Astrocyte (in vitro differentiated cells and primary cell): ENCODE measurements at places on chromosomes 16 and 17. TPM values are rescaled to one million over a fixed set of nuclear protein-coding genes. Genes with fewer than 3 reads are reported as not detected.

GRCh38 chr16:1978476-1979120 is 2.7 kb downstream of the NOXO1 start:
- no peak for DNase-seq

- DNase-seq, result peak; percentile 74
Measured at GRCh38 chr17:12959441-12959840, 58.4 kb downstream of the ELAC2 start.

GRCh38 chr17:44786551-44787081 is 27.8 kb downstream of the ADAM11 start:
- no peak for DNase-seq

- DNase-seq, result no peak
Measured at GRCh38 chr17:45222996-45223538, 1.4 kb downstream of the FMNL1 start.

GRCh38 chr17:44105483-44105882 is 18.0 kb downstream of the HDAC5 start:
- DNase-seq, result no peak

DNA sequence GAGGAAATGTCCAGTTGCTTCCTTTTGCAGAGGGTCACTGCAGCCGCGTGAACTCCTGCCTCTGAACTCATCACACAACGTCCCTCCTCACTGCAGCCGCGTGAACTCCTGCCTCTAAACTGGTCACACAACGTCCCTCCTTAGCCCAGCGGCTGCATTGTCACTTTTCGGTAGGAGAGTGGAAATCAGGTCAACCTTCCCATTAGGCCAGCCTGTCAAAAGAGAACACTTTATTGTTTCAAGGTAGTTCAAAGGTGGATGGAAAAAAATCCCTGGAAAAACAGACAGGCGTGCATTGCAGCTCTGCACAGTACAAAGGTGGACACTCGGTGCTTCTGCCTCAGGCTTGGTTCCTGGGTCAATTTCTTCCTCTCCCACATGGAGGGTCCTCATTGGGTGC is 280.2 kb downstream of the FOXL1 start:
- no peak for DNase-seq

SLC38A8 gene
- total RNA-seq, result not detected in 2 replicates

PLA2G10 gene
- not detected in 2 replicates for total RNA-seq

MEIOB gene
- 0.16 TPM in 1 of 2 replicates, not detected in the other for total RNA-seq

MPRIP gene
- 163 and 176 TPM in 2 replicates for total RNA-seq
